Right forelimb (tissue), 1 donor: ENCODE measurements at places on chromosomes 7 and 10.
A peak's percentile ranks its signal among the peaks of the same experiment; 100 is the strongest.

DNA sequence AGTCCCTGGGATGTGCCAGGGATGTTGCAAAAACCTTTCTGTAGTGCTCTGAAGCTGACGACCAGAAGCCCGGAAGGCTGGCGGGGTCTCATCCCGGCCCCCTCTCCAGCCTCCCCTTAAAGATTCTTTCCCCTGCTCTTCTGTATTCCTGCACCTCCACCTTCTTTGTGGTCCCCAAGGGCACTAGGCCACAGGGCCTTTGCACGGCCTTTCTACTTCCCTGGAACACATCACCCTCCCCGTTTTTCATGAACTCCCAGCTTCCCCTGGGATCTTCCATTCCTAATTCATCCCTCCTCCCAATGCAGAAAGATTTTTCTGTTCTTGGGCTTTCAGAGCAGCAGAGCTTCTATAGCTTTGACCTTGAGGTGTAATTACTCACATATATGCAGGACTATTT is 127.0 kb downstream of the CDH23 start:
- DNase-seq, result no peak

- no peak for DNase-seq
Measured at GRCh38 chr10:29306688-29307087, 17.8 kb downstream of the LYZL1 start.

GRCh38 chr7:69860941-69861622 is 262.8 kb downstream of the AUTS2 start:
- DNase-seq, result no peak

DNA sequence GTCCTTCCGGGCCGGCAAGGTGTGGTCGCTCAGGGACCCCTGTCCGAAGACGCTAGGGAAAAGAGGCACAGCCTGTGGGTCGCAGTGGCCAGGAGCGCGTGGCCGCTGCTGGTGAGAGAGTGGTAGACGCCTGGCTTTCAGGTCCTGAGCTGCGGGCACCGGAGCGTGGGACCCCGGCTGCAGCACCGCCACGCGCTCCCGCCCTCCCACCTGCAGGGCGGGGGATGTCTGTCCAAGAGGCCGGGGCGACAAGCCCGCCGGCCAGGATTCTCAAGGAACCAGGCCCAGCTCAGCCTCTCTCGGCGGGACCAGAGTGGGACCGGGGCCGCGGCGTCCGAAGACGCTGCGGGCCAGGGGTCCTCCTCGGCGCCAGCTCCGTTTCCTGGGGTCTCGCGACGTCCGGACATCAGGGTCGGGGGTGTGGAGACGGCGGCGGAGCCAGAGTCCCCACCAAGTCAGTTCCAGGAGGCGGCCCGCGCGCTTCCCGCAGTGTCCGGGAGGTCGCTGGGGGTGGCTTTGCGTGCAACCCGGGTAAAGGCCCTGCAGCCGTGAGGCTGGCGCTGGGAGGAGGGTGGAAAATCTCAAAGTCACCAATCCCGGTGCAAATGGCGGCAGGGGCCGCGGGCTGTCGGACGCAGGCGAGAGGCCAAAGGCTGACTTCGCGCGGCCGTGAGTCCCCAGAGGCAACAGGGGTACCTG is 5.5 kb downstream of the ZNF503 start:
- peak; percentile 60 for DNase-seq

- DNase-seq, result no peak
Measured at GRCh38 chr7:33091641-33092191, 17.5 kb downstream of the RP9 start.

DNA sequence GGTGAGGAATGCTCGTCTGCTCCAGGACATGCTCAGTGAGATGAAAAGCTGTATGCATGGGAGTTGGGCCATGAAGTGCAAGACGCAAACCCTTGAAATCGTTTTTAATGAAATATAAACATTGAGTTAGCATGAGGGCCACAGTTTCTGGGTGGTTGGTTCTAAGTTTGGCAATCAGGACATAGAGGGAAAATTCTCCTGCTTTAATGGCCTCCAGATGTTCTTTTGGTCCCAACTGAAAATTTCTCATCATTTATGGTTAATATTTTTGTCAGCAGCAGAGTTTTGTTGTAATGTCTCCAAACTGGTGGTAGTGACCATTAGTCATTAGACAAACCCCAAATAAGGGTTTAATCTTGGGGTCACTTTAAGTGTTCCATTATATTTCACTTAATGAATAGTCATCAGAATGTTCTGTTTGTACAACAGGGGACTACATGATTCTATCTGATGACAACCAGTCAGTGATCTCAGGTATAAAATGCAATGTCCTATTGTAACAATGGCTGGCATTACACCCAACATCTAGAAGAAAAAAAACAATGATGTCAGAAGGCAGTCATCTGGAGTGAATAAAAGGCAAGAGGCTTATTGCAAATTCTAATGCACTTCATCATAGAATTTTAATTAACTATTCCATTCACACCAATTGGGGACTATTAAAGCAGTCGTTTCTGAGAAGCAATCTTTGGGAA is 197.4 kb downstream of the JCAD start:
- no peak for DNase-seq

- DNase-seq, result no peak
Measured at GRCh38 chr7:159098424-159098786, 46.3 kb downstream of the VIPR2 start.

GRCh38 chr10:59362959-59363381 is 621 bp upstream of the FAM13C start:
- peak; percentile 73 for DNase-seq

- DNase-seq, result no peak
Measured at GRCh38 chr7:53397911-53398310, 362.5 kb downstream of the POM121L12 start.
